ENCODE measurements at places on chromosomes 7 and 10.

GRCh38 chr7:1967512-1968396, 265.0 kb downstream of the MAD1L1 start:
- DNase-seq, result no peak

DNA sequence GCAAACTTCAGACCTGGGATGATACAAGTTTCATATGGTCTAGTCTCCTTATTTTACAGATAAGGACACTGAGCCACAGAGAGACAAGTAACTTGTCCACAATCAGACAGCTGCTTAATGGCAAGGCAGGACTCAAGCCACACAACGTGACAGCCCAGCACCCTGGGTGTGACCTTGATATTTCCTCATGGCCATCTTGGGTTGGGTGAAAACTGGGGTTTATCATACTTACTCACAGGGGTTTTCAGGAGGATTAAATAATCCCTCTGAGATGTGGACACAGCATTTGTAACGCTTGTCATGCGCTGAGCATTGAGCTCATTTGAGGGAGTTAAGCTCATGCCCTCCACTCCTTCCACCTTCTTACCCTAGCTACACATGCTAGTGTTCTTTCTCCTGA, 58.0 kb downstream of the ABLIM1 start:
- DNase-seq, result no peak

DNA sequence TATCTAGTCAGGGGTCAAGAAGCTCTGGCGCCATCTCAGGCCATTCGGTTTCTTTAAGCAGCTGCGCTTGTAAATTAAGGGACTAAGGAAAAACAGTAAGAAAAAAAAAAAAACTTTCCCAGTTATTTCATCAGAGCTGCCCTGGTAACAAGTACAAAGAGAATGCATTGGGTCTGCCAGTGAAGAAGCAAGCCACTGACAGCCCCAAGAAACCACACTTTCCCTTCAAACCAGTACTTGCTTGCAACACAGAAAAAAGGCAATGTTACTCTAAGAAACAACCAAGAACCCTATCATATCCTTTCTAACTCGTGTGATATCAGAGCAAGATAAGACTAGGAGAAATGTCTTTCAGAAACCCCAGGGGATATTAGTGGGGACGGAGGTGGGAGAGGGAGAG, 40.6 kb upstream of the AOAH start:
- no peak for DNase-seq

DNA sequence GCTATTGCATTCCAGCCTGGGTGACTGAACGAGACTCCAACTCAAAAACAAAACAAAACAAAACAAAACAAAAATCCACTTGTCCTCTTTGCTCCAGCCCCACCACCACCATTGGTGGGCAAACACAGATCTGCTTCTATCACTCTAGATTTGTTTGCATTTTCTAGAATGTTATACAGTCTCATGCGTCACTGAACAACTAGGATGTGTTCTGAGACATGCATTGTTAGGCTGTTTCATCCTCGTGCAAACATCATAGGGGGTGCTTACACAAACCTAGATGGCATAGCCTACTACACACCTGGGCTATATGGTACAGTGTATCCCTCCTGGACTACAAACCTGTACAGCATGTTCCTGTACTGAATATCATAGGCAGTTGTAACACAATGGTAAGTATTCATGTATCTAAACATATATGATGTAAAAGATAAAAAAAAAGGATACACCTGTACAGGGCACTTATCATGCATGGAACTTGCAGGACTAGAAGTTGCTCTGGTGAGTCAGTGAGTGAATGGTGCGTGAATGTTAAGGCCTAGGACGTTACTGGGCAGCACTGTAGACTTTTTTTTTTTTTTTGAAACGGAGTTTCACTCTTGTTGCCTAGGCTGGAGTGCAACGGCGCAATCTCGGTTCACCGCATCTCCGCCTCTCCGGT, 45.3 kb downstream of the BTBD16 start:
- no peak for DNase-seq

GRCh38 chr7:129946282-129946681, 6.5 kb downstream of the UBE2H start:
- no peak for DNase-seq

DNA sequence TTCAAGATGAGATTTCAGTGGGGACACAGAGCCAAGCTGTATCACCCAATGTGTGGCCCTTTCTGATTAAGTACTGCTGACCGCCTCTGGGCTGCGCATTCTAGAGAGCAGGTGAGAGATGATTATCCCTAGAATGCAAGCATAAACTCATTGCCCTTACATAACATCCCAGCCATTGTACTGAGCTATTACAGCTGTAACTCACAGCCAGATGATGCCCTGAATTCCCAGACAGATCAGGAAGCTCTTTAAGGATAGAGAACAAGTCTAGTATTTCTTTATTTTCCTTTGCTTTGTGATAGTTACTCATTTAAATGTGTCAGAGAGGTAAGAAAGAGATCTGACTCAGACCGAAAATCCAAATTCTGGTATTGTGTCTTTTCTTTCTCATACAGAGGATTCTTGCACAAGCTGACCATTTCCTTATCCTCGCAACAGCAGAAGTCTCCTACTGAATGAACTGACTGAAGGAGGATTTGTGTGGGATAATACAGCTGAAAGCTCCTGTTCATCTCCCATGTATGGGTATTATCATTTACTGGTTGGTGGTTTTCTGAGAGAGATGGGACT, 58.4 kb downstream of the ZNF22 start:
- DNase-seq, result no peak

DNA sequence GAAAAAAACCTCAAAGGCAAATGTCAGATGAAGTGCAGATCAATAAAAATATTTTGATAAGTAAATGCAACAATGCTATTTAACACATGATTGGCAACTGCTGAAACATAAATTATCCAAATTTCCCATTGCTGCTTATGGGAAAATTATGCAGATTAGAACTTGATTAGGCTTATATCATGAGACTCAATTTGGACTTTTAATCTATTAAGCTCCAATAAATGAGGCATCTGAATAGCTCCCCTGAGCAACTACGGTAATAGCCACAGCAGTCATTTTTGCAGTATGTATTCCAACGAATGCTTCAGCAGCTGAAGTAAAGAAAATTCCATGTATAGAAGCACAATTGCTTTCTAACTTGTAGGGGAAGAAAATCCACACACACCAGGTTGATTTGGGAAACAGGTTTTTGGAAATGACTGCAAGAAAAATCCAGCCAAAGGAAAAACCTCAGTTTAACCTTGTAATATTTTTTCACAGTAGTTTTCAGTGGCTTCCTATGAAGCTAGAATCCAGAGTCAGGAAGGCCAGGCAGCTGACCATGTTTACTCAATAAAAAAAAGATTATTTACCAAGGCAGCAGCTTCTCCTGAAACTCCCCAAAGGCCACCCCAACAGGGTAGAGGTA, 716.1 kb downstream of the KCNMA1 start:
- no peak for DNase-seq

- no peak for DNase-seq
Observed at GRCh38 chr10:91061608-91062007, 140.7 kb upstream of the ANKRD1 start.

DNA sequence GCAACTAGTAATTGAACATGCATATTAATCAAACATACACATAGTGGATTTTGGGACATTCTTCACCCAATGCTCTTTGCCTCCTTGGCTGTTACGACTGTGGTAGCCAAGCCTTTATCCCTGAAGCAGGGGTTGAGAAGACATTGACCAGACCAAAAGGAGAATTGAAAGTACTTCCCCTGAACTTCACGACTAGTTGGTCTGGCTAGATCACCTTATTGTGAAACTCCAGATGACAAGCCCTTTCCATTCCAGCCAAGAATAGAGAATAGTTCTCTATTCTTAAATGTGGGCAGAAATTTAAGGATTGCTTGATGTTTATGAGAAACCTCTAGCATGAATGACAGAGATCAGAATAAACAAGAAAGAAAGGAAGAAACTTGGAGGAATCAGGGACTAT, 97.0 kb downstream of the LRMDA start:
- DNase-seq, result no peak

DNA sequence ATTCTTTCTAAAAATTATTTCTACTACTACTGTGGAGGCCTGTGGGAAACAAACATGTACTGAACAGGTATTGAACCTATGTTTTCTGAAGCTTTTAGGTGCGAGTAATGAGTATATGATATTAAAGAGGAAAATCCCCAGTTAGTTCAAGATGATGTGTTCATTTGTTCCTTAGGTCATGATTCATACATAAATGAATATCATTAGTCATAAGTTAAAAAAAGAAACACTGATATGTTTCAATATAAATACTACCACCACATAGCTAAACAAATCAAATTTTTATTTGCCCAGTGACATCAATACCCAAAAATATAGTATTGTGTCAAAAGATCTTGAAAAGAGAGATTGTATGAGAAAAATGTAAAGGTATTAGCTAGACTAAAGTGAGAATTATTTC, 210.7 kb upstream of the GNAI1 start:
- DNase-seq, result no peak

- no peak for DNase-seq
Observed at GRCh38 chr7:150375662-150376521, 3.2 kb upstream of the ZNF775 start.

DNA sequence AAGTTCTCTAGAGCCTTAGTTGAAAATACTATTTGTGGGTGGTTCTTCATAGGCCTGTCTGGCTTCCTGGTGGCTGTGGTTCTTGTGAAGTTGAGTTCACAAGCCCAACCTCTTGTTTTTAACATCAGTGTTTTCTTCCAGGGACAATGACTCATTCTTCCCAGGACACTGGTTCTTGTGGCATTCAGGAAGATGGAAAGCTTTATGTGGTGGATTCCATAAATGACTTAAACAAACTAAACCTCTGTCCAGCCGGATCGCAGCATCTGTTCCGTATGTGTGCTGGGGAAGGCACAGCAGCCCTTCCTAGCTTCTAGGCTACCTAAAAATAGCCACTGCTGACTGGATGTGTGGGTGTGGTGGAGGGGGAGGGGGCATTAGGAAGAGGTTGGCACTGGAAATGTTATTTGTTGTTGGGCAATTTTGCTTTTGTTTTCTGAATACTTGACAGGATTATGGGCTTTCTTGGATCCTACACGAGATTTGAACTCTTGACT, 3.9 kb downstream of the LSMEM1 start:
- DNase-seq, result peak; percentile 49

- no peak for DNase-seq
Observed at GRCh38 chr10:29132551-29133111, 156.2 kb upstream of the LYZL1 start.

- DNase-seq, result no peak
Observed at GRCh38 chr7:131486346-131486745, 70.1 kb downstream of the PODXL start.

GRCh38 chr10:1406132-1406966, 331.0 kb downstream of the ADARB2 start:
- no peak for DNase-seq

GRCh38 chr7:143408686-143409561, at the start of gene EPHA1:
Gene EPHA1, minus strand, starts transcription at chr7:143408856. Its CDS starts 51 bp downstream, at chr7:143408805.
- DNase-seq, result no peak

GRCh38 chr7:156178857-156179256, 366.6 kb upstream of the SHH start:
- no peak for DNase-seq

- no peak for DNase-seq
Observed at GRCh38 chr10:121594076-121594475, 4.2 kb downstream of the FGFR2 start.

DNA sequence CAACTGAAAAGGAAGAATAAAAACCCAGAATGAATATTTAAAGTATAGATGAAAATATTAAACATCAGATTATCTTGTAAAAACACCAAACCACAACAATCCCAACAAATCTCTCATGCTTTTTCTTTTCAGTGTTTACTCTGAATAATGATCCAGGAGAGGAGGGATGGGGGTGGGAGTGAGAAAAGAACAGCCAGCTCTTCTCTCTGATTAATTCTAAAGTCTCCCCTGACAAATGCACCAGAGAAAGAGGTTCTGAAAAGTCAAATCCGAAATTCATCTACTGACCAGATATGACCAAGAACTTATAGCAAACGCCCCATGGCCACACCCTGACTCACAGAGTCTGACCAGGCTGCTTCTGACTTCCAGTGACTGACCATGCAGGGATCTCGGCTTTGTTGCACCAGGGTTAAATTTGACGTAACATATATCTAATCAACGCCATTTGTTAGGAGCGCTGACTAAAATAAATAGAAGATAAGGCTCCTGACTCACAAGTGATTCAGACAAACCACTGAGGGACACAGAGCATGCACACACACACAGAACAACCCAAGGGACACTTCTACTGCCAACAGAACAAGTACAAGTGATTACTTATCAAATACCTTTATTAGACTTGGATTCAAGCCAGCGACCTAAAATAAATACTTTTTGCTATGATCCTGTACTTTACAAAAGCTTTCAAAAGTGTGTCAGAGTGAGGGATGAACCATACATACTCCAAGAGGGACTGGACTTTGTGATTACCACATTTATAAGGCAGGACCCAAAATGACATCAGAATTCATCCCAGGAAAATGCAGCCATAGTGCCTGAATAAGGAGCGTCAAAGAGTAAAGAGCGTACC, 9.3 kb upstream of the SPOCK2 start:
- peak; percentile 69 for DNase-seq

DNA sequence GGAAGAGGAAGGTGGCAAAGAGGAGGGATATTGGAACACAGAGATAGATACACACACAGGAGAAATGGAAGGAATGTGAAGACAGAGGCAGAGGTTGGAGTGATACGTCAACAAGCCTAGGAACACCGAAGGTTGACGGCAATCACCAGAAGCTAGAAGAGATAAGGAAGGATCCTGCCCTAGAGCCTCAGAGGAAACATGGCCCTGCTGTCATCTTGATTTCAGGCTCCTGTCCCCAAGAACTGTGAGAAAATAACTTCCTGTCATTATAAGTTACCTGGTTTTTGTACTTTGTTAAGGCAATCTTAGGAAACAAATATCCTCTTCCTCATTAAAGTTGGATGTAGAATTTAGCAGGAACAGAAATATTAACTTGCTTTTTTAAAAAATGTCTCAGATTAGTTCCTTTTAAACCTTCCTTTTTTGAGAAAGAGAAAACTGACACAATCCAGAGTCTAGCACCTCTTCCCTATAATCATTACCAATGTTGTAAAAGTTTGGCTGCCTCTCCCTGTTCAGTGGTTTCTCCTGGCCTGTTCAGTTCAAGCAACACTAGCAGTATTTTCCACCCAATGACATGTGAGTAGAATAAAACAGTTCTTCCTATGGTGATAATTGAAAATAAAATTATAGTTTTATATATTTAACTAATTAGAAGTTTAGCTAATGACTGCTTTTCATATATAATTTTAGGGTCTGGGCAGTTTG, 28.8 kb upstream of the GNAI1 start:
- no peak for DNase-seq
